SIG-M5 (cell line): ENCODE measurements at places on chromosomes 2 and 18.

DNA sequence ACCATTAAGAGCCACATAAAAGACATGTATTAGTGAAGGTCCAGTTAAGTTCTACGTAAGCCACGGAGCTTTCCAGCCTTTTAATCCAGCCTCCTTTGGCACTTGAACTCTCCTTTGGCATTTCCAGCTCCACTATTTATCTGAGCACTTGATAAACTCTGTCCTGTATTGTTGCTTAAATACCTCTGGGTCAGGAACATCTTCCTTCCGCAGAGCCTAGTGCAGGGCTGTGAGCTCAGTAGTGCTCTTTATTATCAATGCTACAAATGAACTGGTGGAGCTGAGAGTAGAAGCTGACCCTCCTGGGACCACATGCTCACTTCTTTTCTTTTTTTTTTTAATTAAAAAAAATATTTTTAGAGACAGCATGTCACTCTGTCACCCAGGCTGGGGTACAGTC, 4.9 kb downstream of the STPG4 start:
- DNase-seq: no peak

- DNase-seq: no peak
Observed at GRCh38 chr2:74427551-74427950, 6.0 kb downstream of the WDR54 start.

- no peak for DNase-seq
Observed at GRCh38 chr18:79405781-79406575, 10.2 kb downstream of the NFATC1 start.

DNA sequence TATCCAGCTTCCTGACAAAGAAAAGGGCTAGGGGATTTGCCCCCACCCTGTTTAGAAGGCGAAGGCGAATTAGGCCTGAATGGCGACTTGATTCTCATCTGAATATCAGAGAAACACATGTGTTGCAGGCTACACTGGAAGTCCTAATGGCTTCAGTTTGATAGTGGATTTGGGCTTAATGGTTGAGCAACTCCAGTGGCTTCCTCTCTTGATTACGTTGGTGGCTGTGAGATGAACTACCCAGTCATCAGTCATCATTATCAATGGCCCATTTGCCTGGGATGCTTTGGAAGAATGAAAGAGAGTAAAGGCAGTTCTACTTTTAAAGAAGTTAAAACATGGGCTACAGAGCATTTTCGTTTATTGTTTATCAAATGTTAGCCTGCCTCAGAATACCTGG, 60.9 kb upstream of the IL1R1 start:
- DNase-seq: no peak

DNA sequence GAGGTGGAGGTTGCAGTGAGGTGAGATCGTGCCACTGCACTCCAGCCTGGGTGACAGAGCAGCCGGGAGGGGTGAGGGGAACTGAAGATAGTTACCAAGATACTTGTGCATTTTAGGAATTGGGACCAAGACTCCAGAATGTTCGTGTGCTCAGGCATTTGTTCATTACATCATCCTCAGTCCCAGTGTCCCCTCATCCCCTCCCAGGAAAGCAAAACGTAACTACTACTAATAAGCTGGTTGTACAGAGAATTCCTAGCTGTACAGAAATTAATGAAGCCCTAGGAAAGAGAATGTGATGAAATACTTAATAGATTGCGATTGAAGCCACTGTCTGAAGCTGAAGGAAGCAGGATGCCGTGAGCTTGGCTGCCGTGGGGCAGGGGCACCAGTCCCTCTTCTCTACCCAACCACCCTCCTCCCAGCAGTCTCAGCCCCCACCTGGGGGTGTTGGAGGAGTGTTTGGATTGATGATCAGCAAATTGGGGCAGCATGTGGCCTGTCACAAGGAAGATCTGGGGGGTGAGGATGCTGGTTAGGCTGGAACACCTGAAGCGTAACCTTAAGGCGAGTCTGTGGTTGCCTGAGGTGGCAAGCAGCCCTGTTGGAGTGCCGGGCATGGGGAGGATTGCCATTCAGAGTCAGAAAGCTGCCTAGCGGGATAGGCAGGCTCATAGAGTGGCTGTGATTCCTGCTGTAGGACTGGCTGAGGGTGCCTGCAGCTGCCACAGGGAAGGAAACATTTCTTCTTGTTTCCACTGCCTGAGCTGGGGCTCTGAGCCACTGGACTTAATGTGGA, 140.9 kb downstream of the SH3RF3 start:
- no peak for DNase-seq

GRCh38 chr2:165529130-165529529, 59.6 kb downstream of the CSRNP3 start:
- no peak for DNase-seq

DNA sequence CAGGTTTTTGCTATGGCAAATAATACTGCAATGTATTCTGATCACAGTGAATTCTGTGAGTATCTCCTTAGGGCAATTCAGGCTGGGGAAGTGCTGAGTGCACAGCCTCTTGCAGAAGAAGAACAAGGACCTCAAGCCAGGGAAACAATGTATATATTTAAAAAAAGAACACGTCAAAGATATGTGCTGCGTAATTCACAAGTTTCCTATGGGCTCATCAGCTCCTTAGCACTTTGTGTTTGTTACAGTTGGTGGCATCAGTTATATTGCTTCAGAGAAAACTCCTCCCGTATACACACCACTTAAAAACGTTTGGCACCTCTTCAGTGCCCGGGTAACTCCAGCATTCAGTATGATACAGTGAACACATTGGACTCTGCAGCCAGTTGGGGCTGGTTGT, 16.5 kb upstream of the MARCO start:
- no peak for DNase-seq

GRCh38 chr2:173511942-173512341, 157.3 kb downstream of the CDCA7 start:
- DNase-seq: no peak

- no peak for DNase-seq
Observed at GRCh38 chr18:56869189-56869777, 218.1 kb downstream of the WDR7 start.

DNA sequence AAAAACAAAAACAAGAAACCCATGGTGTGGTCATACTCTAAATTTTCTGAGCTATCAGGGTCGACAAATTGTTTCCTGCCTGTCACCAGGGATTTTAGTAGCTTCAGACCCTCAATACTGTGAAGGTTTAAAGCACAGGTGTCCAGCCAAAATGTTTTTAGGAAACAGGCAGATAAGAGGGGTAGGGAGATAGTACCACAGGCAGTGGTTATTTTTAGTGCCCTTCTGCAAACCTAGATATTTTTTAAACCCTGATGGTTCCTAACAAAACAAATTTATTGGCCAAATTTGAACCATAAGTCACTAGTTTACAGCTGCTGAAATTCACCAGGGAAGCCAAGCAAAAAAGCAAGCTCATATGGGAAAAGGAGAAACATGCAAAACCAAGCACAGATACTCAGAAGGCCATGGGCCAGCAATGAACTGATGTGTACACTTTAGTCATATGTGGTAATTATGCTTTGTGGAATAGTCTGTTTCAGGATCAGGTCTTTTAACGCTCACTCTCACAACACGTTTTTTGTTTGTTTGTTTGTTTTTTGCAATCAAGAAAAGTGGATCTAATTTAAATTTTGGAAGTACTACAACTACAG, 156.8 kb upstream of the STK17B start:
- DNase-seq: no peak

GRCh38 chr2:190679813-190680591, 31.1 kb downstream of the NAB1 start:
- no peak for DNase-seq

DNA sequence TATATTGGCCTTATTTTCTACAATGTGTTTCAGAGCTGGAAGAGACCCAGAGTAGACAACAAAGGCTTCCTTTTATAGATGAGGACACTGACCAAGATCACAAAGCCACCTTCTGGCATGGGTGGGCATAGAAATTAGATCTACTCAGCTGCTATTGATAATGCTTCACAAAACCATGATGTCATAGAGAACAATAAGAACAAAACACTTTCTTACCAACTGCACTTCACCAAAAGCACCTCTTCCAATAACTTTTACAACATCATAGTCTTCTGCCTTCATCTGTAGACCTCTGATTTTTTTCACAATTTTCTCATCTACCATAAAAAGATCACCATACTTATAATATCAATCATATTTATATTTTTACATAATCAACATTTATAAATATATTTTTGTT, 58.1 kb downstream of the ROCK2 start:
- no peak for DNase-seq

DNA sequence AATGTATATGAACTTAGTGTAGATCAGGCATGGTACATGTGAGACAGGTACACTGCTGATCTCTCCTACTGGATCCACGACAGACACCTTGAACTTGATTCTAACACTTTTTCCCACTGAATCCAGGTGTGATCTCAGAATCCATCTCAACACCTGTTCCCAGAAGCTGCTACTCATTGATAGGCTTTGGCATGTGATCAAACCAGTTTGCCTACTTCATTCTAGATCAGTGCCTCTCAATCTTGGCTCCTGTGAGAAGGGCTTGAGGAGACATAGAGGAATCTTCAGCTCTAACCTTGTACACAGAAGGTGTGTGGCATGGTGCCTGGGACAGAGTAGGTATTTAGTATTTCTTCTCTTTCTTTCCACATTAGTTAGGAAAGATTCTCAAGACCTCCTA, 212.3 kb upstream of the ATP5MC3 start:
- DNase-seq: no peak

DNA sequence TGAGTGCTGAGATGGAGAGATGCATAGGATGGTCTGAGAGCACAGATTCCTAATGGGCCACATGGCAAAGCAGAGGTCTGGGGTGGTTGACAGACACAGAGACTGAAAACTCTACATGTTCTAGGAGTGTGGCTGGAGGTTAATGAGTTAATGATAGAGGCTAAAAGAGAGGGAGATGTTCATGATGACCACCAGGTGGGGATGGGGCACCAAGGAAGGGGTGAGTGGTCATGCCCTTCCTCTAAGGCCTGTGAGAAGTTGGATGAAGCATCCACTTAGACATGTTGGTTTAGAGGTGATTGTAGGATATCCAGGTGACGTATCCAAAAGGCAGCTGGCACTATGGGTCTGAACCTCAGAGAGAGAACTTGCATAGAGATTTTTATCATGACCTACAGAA, 102.1 kb downstream of the LRP2 start:
- DNase-seq: no peak

- no peak for DNase-seq
Observed at GRCh38 chr18:69282371-69282770, 118.3 kb upstream of the DOK6 start.

GRCh38 chr18:5196253-5197031, 615 bp downstream of the AKAIN1 start:
- DNase-seq: no peak

DNA sequence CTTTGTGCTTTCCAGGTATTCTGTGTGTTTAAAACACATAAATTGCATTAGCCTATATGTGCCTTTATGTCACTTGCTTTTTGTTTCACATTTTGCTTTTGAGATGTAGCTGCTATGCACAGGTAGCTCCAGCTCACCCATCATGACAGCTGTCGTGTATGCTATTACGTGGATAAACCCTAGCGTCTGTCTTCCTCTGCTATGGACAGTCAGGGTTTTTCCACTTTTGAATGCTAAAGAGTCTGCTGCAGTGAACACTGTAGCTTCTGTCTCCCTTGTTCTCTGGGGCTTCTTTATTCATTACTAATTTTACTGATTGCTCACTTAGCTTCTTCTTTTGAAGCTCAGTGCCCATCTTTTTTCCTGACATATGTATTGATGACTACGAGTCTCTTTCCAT, 24.7 kb upstream of the MBP start:
- no peak for DNase-seq

- no peak for DNase-seq
Observed at GRCh38 chr2:60295636-60295962, 257.9 kb downstream of the BCL11A start.

- no peak for DNase-seq
Observed at GRCh38 chr2:26465266-26465925, 12.5 kb downstream of the OTOF start.

GRCh38 chr18:55185391-55185790, 226.1 kb upstream of the CCDC68 start:
- DNase-seq: no peak

- no peak for DNase-seq
Observed at GRCh38 chr2:58057707-58058530, 11.3 kb downstream of the VRK2 start.

- no peak for DNase-seq
Observed at GRCh38 chr2:85063981-85064599, 69.1 kb upstream of the TCF7L1 start.

DNA sequence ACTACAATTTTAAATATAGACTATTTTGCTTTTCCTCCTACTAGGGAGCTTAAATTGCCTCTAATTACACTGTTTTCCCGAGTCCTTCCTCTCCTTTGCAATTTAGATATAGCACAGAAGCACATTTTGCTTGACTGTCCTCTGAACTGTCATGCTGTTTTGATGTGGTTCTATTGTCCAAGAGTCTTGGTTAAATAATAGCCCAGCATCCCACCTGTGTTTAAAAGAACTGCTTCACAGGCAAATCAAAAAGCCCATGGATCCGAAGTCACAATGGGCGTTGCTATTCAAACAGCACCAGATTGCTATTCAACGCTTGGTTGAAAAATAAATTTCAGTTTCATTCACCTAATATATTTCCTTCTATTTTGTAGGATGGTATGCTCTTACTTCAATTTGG, 22.3 kb upstream of the ACTR3 start:
- no peak for DNase-seq

- no peak for DNase-seq
Observed at GRCh38 chr18:76953156-76953555, 130.8 kb downstream of the ZNF236 start.

GRCh38 chr2:213834746-213835145, 550.5 kb downstream of the SPAG16 start:
- no peak for DNase-seq

DNA sequence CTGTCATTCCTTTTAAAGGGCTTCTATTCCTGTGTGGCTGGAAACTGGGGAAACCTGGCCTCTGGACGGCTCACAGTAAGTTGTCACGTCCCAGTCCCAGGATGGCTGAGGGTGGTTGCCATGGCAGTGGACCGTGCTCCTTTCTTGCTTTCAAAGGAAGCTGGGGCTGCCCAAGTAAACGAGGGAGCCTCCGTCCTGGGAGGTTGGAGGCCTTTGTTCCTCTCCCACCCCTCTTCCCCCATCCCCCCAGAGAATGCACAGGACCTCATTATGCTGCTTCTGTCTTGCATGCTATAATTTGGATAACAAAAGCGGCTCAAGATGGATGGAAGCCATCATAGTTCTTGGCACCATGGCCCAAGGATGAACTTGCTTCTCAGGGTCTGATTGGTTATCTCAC, 325.5 kb upstream of the HS6ST1 start:
- DNase-seq: no peak

- DNase-seq: no peak
Observed at GRCh38 chr2:227504700-227505099, 32.7 kb downstream of the AGFG1 start.
